ENCODE measurements at places on chromosomes 4 and X. TPM values are rescaled to one million over a fixed set of nuclear protein-coding genes. Genes with fewer than 3 reads are reported as not detected.

Gene GLRA3
- total RNA-seq = 0.16 TPM

Gene ADH7
- total RNA-seq = not detected

- H3K27ac ChIP-seq = no peak overlapping the region
- H3K4me3 ChIP-seq = no peak overlapping the region
- no peaks in the 10 kb centered on the region for H3K36me3 ChIP-seq
These were observed 1034.5 kb upstream of the PABPC4L start for GRCh38 chr4:135236048-135236447.

DNA sequence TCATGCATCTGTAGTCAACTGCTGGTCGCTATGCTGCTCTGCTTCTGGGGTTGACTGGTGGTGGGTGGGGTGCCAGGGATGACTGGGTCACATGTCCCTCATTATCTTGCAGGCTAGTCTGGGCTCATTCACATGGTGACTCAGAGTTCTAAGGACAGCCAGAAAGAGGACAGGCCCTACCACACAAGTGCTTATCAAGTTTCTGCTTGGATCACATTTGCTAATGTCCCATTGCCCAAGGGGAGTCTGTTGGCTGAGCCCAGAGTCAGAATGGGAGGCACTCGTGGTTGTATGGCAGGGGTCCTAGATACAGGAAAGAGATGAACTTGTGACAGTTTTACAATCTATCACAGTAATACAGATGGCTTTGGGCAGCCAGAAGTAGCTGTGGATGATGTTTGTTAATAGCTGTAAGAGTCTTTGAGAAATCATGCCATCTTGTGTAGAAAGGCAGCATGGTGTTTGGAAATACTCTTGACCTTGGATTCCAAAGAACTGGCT, 221.3 kb downstream of the GPAT3 start:
- DNase-seq = no peak
- no peaks in the 10 kb centered on the region for H3K36me3 ChIP-seq
- no peaks in the 10 kb centered on the region for H3K4me1 ChIP-seq
- no peaks in the 10 kb centered on the region for H3K27me3 ChIP-seq

DNA sequence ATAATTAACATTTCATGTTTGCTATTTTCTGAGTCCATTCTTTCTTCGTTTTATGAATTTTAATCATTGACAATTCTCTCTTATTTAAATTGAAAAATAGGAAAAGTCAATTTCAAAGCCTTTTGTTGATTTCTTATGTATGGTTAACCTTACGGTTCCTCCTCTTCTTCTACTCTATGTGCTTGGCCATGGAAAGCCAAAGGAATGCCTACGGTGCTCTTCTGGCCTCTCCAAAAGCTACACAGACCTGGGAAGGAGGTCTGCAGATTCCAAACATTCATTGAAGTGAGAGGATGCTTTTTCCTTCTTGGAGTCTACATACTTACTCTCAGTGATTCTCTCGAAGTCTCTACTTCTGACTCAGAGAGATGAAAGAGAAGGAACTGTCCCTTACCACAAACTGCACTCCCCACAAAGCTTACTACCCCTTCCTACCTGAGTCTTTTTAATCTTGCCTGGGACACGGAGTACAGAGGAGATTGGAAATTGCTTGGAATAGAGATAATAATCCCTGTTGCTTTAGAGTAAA, 863.1 kb upstream of the FTHL17 start:
- no peak overlapping the region for H3K27ac ChIP-seq
- no peaks in the 10 kb centered on the region for H3K36me3 ChIP-seq
- H3K4me3 ChIP-seq = no peak overlapping the region

Gene ASB9
- total RNA-seq = 0.98 TPM

Gene CYLC1
- total RNA-seq = not detected

DNA sequence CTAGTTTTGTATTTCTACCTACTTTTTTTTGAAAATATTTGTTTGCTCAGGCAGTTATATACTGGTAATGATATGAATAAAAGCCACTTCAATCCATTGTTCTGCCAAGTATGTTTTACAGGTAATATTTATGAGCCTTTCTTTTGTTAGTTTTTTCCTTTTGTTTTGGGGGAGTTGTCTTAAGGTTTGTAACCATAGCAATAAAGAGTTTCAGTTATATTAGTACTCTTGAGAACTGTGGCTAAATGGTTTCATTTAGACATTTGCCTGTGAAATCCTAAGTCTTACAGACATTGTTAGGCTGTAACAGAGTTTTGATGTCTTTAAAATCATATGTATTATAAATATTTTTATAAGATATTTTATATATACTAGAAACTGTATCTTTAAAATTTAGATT, 150.1 kb downstream of the DIPK2B start:
- H3K4me1 ChIP-seq = no peaks in the 10 kb centered on the region
- H3K36me3 ChIP-seq = peaks cover 5% of the 10 kb centered on the region
- no peaks in the 10 kb centered on the region for H3K27me3 ChIP-seq

Gene PLAC8
- 7.9 TPM for total RNA-seq

DNA sequence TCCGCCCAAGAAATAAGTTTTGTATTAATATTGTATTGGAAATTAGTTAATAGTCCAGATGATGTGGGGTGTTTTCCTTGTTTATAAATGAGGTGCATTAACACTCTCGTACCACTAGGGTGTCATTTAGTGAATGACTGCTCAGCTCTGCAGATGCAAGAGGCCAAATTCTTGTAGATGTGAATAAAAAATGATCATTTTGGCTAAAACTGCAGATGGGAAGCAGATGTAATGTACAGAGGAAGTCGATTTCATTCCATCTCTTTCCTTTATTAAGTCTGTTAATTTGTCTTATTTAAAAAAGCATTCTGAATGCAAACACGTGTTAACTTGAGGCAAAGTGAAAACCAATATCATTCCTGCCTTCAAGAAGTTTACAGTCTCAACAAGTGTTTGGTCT, 108.1 kb downstream of the DHX15 start:
- no peak overlapping the region for H3K4me3 ChIP-seq
- H3K36me3 ChIP-seq = no peaks in the 10 kb centered on the region
- DNase-seq = no peak
- H3K27ac ChIP-seq = no peak overlapping the region
- peaks cover 11% of the 10 kb centered on the region for H3K4me1 ChIP-seq
- H3K27me3 ChIP-seq = no peaks in the 10 kb centered on the region

Gene LRRC66
- 0.48 TPM for total RNA-seq

All from breast epithelium (tissue), 4 donors.